ENCODE measurements at places on chromosomes 13 and 19.

DNA sequence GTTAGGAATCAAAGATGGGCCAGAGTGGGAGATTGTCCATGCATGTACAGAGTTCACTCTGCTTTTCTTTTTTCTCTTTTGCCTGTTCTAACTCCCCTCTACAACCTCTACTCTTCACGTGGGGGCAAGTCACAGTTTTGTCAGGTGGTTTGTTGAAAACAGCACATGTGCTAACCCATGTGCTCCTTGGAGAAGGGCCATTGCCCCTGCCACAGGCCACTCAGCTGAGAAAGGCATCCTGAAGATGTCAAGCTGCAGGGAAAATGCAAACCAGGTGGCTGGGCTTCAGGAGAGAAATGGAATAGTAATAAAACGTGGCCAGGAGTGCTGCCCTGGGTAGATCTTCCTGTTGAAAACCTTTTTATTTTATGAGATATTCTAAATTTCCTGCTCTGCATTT, 35.3 kb upstream of the SLC10A2 start:
- H3K4me1 ChIP-seq = no peaks in the 10 kb centered on the region
- H3K27ac ChIP-seq = no peak overlapping the region
- DNase-seq = no peak
- no peaks in the 10 kb centered on the region for H3K27me3 ChIP-seq
- H3K4me3 ChIP-seq = no peak overlapping the region
- H3K36me3 ChIP-seq = no peaks in the 10 kb centered on the region

DNA sequence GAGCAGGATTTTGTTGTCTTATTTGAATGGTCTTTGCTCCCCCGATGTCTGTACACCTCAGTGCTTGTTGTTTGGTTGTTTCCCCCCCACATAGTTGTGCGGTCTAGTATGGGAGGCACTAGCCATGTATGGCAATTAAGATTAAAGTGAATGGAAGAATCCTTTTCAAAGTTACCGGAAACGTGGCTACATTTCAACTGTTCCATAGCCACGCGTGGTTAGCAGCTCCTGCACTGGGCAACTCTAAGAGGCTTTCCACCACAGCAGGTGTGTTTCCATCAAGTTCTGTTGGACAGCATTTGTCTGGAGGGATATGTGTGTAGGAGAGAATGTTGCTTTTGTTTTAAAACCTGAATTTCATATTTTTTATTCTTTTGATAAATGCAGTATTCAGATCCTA, 247.3 kb downstream of the GGACT start:
- H3K4me3 ChIP-seq = no peak overlapping the region
- peaks cover 14% of the 10 kb centered on the region for H3K4me1 ChIP-seq
- peaks cover 7% of the 10 kb centered on the region for H3K36me3 ChIP-seq
- H3K27me3 ChIP-seq = no peaks in the 10 kb centered on the region

- H3K27me3 ChIP-seq = peaks cover 41% of the 10 kb centered on the region
- DNase-seq = no peak
- no peaks in the 10 kb centered on the region for H3K4me1 ChIP-seq
Observed at GRCh38 chr13:28531845-28532387, 37.0 kb upstream of the FLT1 start.

- H3K4me1 ChIP-seq = no peaks in the 10 kb centered on the region
- peaks cover 2% of the 10 kb centered on the region for H3K27me3 ChIP-seq
- no peak for DNase-seq
- H3K4me3 ChIP-seq = no peak overlapping the region
- no peak overlapping the region for H3K27ac ChIP-seq
Observed at GRCh38 chr19:33988601-33989000, 183.7 kb upstream of the LSM14A start.

DNA sequence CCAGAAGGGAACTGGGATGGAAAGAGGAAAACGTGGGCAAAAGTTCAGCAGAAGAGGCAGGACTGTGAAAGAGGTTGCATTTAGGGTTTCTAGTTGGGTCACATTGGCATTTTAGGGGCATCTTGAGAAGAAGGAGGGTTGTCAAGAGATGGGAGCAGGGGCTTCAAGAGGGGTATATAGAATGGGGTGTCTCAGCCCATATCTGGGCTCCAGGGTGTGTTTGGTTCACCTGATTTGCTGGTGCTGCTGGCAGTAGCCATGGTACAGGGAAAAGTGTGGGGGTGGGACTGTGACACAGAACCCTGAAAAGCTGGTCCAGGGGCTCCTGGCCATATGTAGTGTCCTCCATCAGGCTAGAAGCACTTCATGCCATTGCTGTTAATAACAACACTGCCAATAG, 22.5 kb downstream of the MAST3 start:
- H3K4me3 ChIP-seq = peak overlapping the region; percentile 77
- H3K36me3 ChIP-seq = peaks cover 13% of the 10 kb centered on the region
- no peaks in the 10 kb centered on the region for H3K27me3 ChIP-seq
- peaks cover 31% of the 10 kb centered on the region for H3K4me1 ChIP-seq
- no peak for DNase-seq

DNA sequence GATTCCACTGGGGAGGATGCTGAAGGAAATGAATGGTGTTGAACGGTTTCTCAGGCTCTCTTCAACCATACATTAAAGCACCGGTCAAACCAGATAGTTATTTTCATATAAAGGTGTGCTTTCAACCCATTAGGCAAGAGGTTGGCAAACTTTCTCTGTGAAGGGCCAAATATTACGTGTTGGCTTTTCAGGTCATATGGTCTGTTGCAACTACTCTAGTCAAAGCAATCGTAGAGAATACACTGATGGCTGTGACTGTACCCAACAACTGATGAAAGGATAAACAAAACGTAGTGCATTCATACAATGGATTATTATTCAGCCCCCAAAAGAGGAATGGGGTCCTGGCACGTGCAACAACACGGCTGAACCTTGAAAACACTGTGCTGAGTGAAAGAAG, 5.8 kb downstream of the ZSCAN5A start:
- H3K4me1 ChIP-seq = peaks cover 20% of the 10 kb centered on the region
- DNase-seq = no peak
- H3K36me3 ChIP-seq = peaks cover 38% of the 10 kb centered on the region
- no peaks in the 10 kb centered on the region for H3K27me3 ChIP-seq

DNA sequence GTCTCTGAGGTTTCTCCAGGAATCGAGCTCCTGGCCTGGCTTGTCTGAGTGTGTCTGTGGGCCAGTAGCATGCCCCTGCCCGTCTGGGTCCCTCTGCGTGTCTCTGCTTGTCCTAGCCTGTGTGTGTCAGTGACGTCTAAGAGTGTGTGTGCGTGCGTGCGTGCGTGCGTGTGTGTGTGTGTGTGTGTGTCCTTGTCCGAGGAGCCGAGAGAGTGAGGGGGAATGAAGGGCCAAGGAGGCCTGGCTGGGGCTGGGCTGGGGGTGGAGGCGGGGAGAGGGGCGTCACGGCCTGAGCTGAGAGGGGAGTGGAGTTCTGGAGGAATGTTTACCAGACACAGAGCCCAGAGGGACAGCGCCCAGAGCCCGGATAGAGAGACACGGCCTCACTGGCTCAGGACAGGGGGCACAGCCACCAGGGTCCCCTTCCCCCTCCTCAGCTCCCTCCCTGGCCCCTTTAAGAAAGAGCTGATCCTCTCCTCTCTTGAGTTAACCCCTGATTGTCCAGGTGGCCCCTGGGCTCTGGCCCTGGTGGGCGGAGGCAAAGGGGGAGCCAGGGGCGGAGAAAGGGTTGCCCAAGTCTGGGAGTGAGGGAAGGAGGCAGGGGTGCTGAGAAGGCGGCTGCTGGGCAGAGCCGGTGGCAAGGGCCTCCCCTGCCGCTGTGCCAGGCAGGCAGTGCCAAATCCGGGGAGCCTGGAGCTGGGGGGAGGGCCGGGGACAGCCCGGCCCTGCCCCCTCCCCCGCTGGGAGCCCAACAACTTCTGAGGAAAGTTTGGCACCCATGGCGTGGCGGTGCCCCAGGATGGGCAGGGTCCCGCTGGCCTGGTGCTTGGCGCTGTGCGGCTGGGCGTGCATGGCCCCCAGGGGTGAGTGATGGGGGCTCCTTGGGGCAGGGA, at the start of gene AXL:
TSS of gene AXL (plus strand) at position 609 of the 893 bp plus-strand sequence. CDS start at position 779, 170 bp downstream.
- DNase-seq = no peak
- peaks cover 6% of the 10 kb centered on the region for H3K4me1 ChIP-seq
- peaks cover 33% of the 10 kb centered on the region for H3K27me3 ChIP-seq
- H3K4me3 ChIP-seq = no peak within 1 kb of the TSS

DNA sequence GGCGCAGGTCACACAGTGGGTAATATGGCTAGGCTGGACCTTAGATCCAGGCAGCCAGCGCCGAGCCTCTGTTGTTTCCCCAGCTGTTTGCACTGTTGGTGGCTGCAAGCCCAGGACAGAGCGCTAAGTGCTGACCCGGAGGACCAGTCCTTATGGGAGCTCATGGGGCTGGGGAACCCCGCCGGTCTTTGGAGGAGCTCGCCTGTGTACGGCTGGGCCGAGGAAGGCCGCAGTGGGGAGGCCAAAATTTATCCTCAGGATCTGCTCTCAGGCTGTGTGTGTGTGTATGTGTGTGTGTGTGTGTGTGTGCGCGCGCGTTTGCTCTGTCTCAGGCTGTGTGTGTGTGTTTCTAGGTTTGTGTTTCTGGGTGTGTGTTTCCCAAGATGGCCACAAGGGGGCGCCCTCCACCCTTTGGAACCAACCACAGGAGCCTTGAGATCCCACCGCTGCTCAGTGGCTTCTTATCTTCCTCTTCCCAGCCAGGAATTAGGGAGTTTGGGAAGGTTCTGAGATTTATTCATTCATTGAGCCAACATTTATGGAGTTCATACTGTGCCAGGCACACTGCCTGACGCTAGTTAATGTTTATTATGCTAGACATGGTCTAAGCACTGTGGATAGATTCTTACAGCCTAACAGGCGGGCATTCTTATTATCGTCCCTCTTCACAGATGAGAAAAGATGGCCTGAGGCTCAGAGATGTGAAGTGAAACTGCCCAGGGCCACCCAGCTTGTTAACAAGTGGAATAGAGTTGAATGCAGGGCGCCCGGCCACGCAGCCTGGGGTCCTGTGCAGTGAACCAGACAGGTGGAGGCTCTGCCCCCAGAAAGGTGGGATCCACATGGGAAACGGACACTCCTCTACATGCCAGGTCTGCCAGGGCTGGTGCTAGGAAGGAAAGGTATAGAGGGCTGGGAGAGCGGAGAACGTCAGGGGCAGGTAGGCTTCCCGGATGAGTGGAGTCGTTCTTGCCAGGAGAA, 13.0 kb downstream of the PGLYRP1 start:
- DNase-seq = peak; percentile 82
- H3K27me3 ChIP-seq = peaks cover 6% of the 10 kb centered on the region
- H3K27ac ChIP-seq = no peak overlapping the region
- peaks cover 28% of the 10 kb centered on the region for H3K36me3 ChIP-seq
- peaks cover 5% of the 10 kb centered on the region for H3K4me1 ChIP-seq

DNA sequence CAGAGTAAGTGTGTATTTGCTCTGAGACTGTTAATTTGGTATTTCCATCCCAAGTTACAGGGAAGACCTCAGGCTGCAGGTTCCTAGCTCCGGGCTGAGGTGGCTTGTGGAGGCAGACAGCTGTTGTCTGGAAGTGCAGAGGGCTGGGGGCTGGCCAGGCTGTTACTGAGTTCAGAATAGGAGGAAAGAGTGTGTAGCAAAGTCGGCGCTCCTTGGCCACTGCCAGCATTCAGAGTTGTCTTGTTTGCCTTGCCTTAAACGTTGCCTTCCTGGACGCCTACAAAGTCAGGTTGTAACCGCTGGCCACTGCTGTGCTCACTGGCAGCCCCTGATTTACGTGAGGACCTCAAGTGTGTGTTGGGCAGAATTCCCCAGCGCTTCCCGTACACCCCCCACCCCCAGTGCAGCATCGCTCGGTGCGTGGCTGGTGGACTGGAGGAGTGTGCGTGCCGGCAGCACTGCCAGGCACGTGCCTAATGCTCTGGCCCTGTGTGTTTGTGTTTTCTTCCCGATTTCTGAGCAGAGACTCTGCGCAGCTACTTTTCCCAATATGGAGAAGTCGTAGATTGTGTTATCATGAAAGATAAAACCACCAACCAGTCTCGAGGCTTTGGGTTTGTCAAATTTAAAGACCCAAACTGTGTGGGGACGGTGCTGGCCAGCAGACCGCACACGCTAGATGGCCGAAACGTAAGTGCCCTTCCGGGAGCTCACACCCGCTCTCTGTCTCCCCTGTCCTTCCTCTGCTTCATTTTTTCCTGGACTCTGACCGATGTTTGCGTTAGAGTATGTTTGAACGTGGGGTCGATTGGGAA, 10.5 kb downstream of the DAZAP1 start:
- no peak for DNase-seq
- peak overlapping the region; percentile 30 for H3K27ac ChIP-seq
- peaks cover 44% of the 10 kb centered on the region for H3K4me1 ChIP-seq
- H3K4me3 ChIP-seq = no peak overlapping the region
- peaks cover 41% of the 10 kb centered on the region for H3K36me3 ChIP-seq
- no peaks in the 10 kb centered on the region for H3K27me3 ChIP-seq

- no peak for DNase-seq
- peaks cover 24% of the 10 kb centered on the region for H3K36me3 ChIP-seq
- no peaks in the 10 kb centered on the region for H3K27me3 ChIP-seq
- H3K4me1 ChIP-seq = no peaks in the 10 kb centered on the region
- no peak overlapping the region for H3K27ac ChIP-seq
Observed at GRCh38 chr13:110897014-110897413, 17.9 kb downstream of the ANKRD10 start.

DNA sequence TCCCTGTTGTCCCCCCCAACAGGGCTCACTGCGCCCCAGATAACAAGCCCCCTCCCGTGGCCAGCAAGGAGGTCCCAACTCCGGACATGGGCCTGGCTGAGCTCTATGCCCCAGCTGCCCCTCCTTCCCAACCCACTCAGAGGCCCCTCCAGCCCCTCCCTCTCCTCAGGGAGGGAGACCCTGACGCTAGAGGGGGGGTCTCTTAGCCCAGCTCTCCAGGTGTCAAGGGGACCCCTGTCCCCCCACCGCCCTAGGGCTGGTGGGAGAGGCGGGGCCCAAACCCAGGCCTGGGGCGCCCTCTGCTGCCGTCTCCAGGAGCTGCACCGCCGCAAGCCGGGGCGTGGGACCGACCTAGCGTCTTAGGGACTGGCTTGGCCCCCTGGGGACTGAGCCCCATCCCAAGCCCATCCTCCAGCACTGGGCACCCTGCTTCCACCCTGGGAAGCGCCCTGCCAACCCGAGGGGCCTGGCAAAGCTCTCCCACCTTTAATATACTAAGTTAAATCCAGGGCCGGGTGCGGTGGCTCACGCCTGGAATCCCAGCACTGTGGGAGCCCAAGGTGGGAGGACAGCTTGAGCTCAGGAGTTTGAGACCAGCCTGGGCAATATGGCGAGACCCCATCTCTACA, 1.4 kb downstream of the GRIN3B start:
- no peak overlapping the region for H3K4me3 ChIP-seq
- peak; percentile 75 for DNase-seq
- H3K27ac ChIP-seq = no peak overlapping the region
- H3K4me1 ChIP-seq = peaks cover 1% of the 10 kb centered on the region

- no peak overlapping the region for H3K4me3 ChIP-seq
- no peaks in the 10 kb centered on the region for H3K27me3 ChIP-seq
- no peak for DNase-seq
Observed at GRCh38 chr13:77143431-77143830, 116.5 kb upstream of the FBXL3 start.

- no peaks in the 10 kb centered on the region for H3K27me3 ChIP-seq
- H3K27ac ChIP-seq = no peak overlapping the region
- H3K4me1 ChIP-seq = peaks cover 60% of the 10 kb centered on the region
- DNase-seq = no peak
- H3K36me3 ChIP-seq = no peaks in the 10 kb centered on the region
- no peak overlapping the region for H3K4me3 ChIP-seq
Observed at GRCh38 chr13:99004978-99005377, 27.1 kb upstream of the DOCK9 start.

- H3K27me3 ChIP-seq = no peaks in the 10 kb centered on the region
- no peak overlapping the region for H3K4me3 ChIP-seq
- H3K4me1 ChIP-seq = no peaks in the 10 kb centered on the region
- no peak overlapping the region for H3K27ac ChIP-seq
- peaks cover 15% of the 10 kb centered on the region for H3K36me3 ChIP-seq
- no peak for DNase-seq
Observed at GRCh38 chr19:56087647-56088496, 33.2 kb downstream of the ZNF787 start.

- H3K4me1 ChIP-seq = no peaks in the 10 kb centered on the region
- peaks cover 8% of the 10 kb centered on the region for H3K36me3 ChIP-seq
- H3K27me3 ChIP-seq = no peaks in the 10 kb centered on the region
- H3K4me3 ChIP-seq = no peak overlapping the region
Observed at GRCh38 chr19:2923510-2923909, 21.3 kb downstream of the ZNF77 start.

Data from activated CD8-positive, alpha-beta T cell treated with anti-CD3 and anti-CD28 coated beads for 36 hours (primary cell).